ENCODE measurements at places on chromosomes 3 and 15. TPM values are rescaled to one million over a fixed set of nuclear protein-coding genes. Genes with fewer than 3 reads are reported as not detected.
A peak's percentile ranks its signal among the peaks of the same experiment; 100 is the strongest.

GRCh38 chr3:116757315-116757714 is 47.7 kb downstream of the TUSC7 start:
- no peak for DNase-seq

DNA sequence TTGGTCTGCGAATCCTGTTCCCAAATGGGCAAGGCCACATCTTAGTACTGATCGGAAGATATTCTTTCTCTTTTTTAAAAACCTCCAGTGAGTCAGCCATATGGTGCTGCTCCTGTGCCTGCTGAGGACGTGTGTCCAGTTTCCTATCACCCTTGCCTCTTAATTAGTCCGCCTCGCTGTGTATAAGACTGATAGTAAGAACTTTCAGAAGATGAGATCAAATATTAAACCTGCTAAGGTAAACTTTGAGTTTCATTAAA is 612 bp downstream of the UBA5 start:
- DNase-seq = no peak

DNA sequence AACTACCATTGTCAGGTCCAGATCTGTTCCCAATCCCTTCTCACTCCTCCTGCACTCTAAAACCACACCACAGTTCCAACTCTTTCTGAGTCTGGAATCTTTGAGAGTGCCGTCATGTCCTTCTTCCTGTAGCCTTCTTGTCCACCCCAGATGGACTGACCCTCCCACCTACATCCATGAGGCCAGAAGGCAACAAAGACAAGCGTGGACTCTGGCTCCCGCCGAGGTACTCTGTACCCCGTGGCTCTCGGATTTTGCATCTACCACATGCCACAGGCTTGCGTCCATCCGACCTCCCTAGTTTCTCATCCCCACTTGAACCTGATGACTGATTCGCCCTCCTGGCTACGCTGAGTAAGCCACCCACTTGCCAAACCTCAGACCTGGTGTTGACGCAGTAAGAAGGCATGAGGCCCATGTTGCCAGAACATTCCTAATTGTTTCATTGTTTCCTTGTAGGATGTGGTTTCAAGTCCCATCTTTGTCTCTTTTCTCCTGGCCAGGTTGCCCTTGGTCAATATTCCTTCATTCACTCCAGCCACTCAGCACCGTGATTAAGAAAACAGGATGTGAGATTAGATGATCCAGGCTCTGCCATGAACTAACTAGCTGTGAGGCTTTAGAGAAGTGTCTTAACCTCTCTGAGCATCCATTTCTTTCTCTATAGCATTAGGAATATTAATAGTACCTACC is 1.1 kb upstream of the ZBTB38 start:
- peak; percentile 56 for DNase-seq

The DPPA4 gene
- not detected for total RNA-seq

The PLS1 gene
- total RNA-seq = 1.8 TPM

- DNase-seq = no peak
These were observed 59.8 kb upstream of the THSD4 start for GRCh38 chr15:71055461-71055860.

The TERC gene
- 530 TPM for total RNA-seq

The FGD5 gene
- 66.8 TPM for total RNA-seq

The SPINK8 gene
- total RNA-seq = not detected

GRCh38 chr15:70087708-70088352 is 9.9 kb downstream of the TLE3 start:
- no peak for DNase-seq

- no peak for DNase-seq
These were observed 1273.0 kb downstream of the OTOL1 start for GRCh38 chr3:162769564-162769963.

DNA sequence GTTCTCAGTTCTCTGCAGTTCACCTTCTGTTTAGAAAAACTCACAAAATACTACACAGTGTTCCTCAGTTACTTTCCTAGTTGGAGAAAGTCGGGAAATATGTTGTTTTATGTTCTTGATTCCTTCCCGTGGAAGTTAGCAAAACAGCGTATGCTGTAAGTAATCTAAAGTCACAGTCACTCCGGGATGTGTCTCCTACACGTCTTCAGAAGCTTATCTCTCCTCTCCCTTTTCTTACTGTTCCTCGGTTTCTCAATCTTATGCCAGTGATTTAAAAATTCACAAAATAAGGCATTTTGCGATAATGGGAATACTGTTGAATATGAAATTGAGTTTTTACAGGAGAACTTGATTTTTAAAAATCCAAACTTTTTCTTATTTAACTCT is 1.7 kb downstream of the HEG1 start:
- DNase-seq = no peak

The RPLP1 gene
- total RNA-seq = 1,145 TPM

The SLC12A8 gene
- 0.26 TPM for total RNA-seq
